ENCODE measurements at places on chromosomes 6 and 20.
A peak's percentile ranks its signal among the peaks of the same experiment; 100 is the strongest.

DNA sequence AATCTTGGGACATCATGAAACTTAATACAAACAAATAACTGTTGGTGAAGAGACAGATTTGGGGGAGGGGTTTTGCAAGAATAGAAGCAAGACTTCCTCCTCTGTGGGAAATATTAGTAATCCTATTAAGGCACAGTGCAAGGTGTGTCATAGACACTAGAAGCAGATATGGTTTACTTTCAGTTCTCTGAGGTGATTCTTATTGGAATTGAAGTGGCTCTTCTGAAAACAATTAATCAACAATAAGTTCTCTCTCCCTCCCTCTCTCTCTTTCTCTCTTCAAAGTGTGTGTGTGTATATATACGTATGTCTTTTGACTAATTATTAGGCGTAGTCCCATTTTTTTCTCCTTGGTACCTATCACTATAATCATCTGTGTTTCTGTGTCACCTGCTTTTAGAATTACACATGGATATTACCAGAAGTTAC, 99.8 kb downstream of the HIVEP2 start:
- no peak for DNase-seq

- no peak for DNase-seq
These were observed 925.5 kb upstream of the SLC35B3 start for GRCh38 chr6:9360881-9361280.

DNA sequence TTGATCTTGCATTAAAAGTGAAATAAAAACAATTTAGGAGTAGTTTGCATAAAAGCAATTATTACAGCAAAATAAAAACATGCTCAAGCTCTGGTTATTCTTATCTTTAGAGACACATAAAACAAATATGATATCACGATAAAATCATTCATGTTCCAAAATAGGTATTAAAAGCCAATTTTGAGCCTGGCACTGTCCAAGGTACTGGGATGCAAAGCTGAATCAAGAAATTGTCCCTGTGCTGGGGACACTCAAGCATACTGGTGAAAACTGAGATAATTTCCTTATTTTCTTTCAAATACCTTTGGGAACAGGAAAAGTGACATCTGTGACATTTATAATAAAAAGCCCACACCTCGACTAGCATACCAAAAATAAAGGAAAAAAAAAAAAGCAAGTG, 931 bp upstream of the MTCL3 start:
- DNase-seq: no peak

DNA sequence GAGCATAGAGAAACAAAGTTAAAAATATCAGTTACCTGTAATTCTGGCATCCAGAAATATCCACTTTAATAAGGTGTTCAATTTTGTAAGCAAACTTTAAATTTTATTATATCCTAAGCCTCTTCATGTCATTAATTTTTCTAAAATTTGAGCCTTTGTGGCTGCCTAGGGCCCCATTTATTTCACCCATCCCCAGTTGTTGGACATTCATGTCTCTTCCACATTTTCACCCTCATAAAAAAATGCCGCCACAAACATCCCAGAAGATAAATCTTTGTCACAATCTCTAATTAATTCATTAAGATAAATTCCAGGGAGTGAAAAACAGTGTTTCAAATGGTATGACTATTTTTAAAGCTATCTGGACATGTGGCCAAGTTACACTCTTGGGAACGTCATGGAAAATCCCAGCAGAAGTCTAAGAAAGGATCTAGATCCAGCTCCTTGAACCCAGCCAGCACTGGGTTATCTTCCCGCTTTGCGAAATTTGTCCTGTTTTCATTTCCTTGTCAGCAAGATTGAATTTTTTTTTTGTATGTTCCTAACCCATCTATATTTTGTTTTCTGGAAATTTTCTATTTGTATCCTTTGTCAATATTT, 97.2 kb downstream of the TMEM242 start:
- no peak for DNase-seq

DNA sequence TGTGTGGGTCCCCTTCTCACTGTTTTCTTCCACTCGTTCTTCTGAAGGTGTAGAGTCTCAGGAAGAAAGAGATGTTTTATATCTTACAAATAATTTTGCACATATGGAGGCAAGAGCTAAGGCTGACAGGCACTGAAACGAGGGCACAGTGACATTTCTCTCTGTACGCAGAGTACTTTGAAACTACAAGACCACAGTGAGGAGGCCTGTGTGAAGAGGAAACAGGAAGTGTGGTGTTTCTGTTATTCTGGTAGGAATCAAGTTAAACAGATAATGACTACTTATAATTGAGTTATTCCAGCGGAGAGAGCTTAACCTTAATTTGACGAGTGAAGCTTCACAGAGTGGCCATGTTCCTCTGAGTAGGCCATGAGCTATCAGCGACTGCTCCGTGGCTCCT, 4.8 kb downstream of the CDH4 start:
- no peak for DNase-seq

DNA sequence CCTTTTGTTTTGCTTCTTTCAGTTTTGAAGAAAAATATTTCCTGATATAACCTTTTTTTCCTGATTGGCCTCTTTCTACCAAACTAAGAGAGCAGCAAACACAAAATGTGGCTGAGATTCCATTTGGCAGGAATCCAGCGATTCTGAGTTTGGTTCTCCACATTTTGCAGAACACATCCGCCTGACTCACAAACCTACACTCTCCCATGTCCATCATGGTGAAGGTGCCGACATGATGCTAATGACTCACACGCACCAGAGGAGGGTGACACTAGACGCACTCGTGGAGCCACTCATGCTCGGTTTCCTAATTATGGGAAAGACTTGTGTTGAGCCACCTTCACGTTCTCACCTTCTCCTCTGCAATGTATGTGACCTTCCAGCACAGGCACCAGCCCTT, 45.9 kb upstream of the DUSP22 start:
- DNase-seq: no peak

- no peak for DNase-seq
These were observed 240.5 kb downstream of the CLIC5 start for GRCh38 chr6:45775026-45775697.

GRCh38 chr6:160951187-160952030, 40.2 kb upstream of the MAP3K4 start:
- no peak for DNase-seq

DNA sequence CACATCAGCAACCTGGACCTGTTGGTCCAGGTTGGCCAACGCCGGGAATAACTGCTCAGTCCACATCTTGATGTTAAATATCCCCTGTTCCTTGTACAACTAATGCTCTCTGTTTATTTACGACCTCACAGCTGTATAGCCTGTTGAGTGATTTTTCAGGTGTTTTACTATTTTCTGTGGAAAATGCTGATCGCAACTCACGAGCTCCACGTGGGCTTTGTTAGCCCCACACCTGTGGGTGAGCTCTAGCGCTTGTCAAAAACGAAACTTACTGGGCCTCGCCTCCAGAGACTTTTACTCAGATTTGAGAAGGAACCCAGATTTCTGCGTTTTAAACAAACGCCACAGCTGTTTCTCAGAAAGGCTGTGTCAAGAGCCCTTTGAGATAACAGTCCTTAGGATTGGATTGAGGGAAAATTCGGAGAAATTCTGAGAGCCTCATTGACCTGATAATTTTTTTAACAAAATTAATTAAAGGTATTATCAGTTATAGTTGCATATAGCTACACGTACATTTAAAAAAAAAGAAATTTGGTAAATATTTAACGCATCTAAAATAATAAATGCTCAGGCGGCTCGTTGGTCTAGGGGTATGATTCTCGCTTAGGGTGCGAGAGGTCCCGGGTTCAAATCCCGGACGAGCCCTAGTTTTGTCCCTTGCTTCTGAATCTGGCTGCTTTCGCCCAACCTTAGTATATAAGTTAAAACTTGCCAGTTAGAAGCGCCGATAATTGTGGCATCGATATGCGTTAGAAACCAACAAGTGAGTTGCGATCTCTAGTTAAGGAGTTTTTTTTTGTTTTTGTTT, 16.7 kb downstream of the HMGN4 start:
- DNase-seq: peak; percentile 63

DNA sequence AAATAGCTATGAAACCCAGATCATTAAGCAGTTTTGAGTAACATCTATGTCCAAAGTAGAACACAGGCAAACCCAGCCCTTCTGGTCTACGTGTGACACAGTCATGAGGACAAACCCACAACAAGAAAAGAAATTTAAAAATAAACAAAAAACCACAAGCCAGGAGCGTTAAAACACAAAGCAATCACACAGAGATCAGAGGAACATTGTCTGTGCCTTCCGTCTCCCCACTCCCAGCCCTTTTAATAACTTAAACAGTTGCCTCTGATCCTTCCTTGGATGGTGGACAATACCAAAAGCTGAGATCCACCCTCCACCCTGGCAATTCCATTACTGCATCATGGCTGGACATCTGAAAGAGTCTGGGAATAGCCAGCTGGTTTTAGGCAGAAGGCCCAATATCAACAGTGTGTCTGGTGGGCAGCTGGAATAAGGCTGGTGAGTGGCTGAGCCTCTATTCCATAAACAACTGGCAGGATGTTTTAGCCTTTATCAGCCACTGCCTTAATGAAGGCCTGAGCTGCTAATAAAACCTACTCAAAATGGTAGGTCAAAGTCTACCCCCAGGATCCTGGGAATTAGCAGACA, 15.7 kb upstream of the LAMA4 start:
- DNase-seq: no peak

DNA sequence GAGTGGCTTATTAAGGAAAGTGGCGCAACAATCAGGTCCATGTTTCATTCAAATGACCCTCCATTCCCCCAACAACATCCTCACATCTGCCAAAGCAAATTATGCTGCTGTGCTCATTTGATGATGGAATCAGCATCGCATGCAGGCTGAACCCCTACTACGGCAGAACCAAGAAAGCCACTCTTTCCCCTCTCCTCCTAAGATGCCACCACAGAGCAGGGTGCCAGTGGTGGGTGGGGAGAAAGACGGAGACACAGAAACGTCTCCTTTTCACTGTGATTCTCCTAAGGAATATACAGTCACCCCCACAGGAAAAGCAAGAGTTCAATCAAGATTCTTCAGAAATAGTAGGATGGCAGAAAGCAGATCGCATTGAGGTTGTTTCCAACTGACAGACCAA, 17.1 kb downstream of the HEBP2 start:
- no peak for DNase-seq

- DNase-seq: no peak
These were observed 13.0 kb downstream of the ZNF451 start for GRCh38 chr6:57102976-57103375.

DNA sequence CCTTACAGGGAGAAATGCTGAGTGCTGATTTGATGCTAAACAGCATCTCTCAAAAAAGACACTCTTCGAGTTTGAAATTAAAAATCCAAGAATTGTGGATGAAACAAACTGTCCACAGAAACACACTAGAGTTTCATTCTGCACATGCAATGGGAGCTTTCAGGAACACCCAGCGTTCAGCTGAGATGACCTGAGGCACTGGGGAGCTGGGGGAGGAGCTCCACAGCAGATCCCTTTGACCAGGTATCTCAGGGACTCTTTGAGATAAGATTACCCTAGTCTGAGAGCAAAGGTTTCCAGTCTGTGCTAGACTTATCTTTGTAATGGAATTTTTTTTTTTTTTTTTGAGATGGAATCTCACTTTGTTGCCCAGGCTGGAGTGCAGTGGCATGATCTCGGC, 70.8 kb upstream of the AGPAT4 start:
- no peak for DNase-seq

DNA sequence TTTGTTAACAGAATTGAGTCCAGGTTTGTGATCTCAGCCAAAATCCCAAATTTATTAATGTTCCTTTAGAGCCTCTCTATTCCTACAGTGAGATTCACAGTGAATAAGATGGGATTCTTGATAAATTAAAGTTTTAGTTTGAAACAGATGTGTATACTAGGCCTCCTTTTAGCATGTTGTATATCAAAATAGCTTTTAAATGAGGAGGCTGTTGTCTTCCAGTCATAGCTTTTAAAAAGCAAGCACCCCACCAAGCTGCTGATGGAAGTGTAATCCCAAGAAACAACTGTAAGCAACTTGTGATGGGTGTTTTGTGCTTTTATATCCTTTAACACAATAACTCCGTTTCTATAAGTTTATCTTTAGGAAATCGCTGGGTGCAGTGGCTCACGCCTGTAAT, 7.0 kb downstream of the GTF2H5 start:
- DNase-seq: no peak

GRCh38 chr6:108360919-108361311, 66.1 kb downstream of the AFG1L start:
- DNase-seq: no peak

All from activated T-cell treated with anti-CD3 and anti-CD28 coated beads for 48 hours (primary cell).